ENCODE measurements at places on chromosomes 3 and 15. TPM values are rescaled to one million over a fixed set of nuclear protein-coding genes. Genes with fewer than 3 reads are reported as not detected.

DNAJA4 gene
- total RNA-seq: 36.4 TPM

SOX2 gene
- 0.16 TPM for total RNA-seq

SLC6A20 gene
- total RNA-seq: not detected

LMAN1L gene
- total RNA-seq: 0.53 TPM

STRIT1 gene
- not detected for total RNA-seq

RASGRP1 gene
- 173 TPM for total RNA-seq

PRR23E gene
- not detected for total RNA-seq

KIF15 gene
- 32.4 TPM for total RNA-seq

GPR62 gene
- not detected for total RNA-seq

SCAANT1 gene
- not detected for total RNA-seq

CLPX gene
- 61.9 TPM for total RNA-seq

WDR72 gene
- total RNA-seq: not detected

SI gene
- total RNA-seq: not detected

CD200R1 gene
- total RNA-seq: 2.2 TPM

FILIP1L gene
- total RNA-seq: 0.93 TPM

SYNPR gene
- not detected for total RNA-seq

FAM174B gene
- total RNA-seq: 9.9 TPM

SHQ1 gene
- total RNA-seq: 26.4 TPM

NAA50 gene
- total RNA-seq: 105 TPM

EPHB3 gene
- 0.12 TPM for total RNA-seq

NCEH1 gene
- total RNA-seq: 8.7 TPM

TGM4 gene
- not detected for total RNA-seq

C15orf62 gene
- total RNA-seq: 1.6 TPM

GPR149 gene
- not detected for total RNA-seq

CCDC13 gene
- 0.70 TPM for total RNA-seq

Measured in activated T-cell treated with anti-CD3 and anti-CD28 coated beads, Interleukin-2, amount 50 U/mL, for 72 hours (primary cell).